ENCODE measurements at places on chromosomes 6 and 20.

DNA sequence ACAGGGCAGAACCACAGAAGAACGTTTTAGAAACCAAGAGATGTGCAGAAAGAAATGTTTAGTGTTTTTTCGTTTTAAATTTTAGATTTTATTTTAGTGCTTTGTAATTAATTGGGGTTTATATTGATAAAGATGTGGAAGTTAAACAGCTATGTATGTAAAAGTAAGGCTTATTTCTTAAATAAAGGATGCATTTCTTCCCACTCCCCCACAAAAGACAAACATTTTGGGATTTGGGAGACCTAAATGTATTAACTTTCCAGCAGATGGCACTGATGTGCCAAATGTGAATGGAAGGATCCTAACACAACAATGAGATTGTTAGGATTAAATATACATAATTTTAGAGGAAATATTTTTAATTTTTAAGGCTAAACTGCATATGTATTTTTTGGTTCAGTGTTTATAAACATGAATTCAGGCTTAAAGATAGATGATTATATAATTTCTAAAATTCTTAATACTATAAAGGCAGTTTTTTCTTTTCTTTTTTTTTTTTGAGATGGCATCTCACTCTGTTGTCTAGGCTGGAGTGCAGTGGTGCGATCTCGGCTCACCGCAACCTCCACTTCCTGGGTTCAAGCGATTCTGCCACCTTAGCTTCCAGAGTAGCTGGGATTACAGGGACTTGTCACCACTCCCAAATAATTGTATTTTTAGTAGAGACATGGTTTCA lies 12.0 kb downstream of the PFDN4 start:
- DNase-seq: no peak

DNA sequence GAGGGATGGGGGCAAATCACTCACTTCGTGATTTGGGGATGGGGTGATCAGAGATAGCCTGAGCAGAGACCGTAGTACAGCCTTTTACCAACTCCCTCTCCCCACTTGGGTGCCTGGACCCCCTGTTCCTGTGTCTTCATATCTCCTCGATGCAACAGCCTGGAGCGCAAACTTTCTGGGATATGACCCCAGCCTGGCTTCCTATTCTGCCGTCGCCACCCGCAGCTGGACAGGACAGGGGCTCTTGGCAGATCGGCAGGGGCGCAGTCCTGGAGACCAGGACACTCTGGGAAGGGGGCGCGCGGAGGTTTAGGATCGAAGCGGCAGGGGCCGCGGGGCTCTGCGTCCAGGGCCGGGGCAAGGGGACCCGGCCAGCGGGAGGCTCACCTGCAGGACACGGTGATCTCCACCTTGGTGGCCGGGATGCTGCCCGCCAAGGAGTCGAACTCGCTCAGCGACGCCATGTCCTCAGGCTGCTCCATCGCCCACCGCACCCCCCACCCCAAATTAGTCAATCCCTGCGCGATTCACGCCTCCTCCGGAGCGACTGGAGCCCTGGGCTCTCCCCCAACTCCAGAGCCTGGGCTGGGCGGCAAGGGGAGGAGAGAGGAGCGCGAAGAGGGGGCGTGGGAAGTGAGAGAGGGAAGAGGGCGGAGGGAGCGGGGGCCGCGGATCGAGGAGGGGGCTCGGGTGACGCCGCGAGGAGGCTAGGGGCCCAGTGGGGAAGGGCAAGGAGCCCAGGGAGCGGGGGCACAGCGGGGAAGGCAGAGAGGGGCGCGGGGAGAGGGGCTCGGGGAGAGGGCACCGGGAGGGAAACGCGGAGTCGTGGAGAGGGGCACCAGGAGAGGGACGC lies at the start of gene CPNE5:
CPNE5 (minus strand) TSS at position 549 of the 853 bp plus-strand sequence; CDS start at position 482, 67 bp downstream.
- DNase-seq: no peak

- DNase-seq: no peak
These were observed 916 bp downstream of the SOX18 start for GRCh38 chr20:64048402-64049044.

- no peak for DNase-seq
These were observed 43.3 kb downstream of the VAPB start for GRCh38 chr20:58432186-58432954.

DNA sequence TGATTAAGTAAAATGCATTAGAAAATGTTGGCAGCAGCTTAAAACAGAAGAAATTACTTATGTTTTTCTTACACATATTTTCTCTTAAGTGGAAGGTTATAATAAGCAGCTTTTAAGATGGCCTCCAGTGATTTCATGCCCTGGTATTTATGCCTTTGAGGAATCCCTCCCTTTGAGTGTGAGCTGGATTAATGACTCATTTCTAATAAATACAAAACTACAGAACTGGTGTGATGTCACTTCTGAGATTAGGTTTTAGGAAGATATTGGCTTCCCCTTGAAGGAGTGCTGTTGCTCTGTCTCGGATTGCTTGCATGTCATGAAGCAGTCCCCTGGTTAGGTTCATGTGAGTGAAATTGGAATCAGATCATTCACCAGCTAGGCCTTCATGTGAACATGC lies 143.2 kb upstream of the EPHA7 start:
- no peak for DNase-seq

DNA sequence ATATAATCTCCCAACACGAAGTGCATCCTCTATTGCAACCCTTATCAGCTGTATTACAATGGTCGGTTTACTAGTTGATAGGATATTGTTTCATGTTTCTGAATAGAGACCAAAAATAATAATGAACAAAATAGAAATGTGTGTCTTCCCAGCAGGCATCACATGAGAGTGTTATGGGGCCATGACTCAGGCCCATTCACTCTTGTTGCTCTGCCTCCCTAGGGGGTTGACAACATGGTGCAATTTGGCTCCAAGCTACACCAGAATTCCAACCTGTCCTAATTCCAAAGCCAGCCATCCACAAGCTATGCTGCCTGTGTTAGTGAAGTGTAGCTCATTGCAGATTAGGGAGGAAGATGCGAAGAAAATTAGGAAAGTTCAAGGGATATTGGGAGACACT lies 13.1 kb upstream of the SAYSD1 start:
- DNase-seq: no peak

DNA sequence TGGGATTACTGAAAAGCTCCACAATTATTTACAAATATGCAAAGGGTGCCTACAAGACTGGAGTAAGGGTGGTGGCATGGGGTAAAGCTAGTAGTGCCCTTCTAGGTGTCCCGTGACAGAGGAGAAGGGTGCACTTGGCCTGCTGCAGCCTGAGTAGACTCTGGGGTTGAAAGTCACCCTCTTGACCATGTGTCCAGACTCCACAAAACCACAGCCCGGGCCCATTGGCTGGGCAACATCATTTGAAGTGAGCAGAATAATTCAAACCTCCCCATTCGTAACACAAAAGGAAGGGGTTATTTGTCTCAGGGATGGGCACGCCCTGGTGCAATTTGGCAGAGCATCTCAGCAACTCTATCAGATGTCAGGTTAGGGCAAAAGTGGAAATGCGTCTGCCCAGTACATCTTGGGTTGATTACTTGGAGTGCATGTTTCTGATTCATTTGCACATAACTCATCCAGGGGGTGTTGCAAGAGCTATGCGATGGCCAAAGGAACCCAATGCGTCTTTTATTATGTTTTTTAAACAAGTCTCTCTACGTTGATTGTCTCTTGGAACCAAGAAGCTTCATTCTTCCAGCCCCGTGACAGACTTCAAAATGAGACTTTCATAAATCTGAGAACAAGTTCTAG lies 56.7 kb downstream of the ISM1 start:
- no peak for DNase-seq

DNA sequence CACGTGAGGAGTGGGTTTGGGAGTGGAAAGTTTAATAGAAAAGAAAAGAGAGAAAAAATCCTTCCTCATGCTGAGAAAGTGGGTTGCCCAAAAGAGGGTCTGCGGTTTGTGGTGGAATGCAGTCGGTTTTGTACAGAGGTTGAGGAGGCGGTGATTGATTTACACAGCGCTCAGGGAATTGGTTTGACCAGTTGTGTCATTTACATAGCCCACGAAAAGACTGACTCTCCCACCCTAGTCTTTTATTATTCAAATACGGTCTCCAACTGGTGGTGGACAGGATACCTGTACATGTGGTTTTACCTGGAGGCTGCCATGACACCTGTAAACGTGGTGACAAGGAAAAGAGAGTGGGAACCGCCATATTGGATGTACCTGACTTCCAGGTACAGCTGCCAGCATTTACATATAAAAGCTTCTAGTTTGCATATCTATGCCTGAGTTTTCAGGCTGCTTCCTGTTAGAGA lies 42.1 kb downstream of the HLA-DPB1 start:
- no peak for DNase-seq

GRCh38 chr20:23133560-23133998 lies 47.5 kb upstream of the CD93 start:
- peak; percentile 9 for DNase-seq

DNA sequence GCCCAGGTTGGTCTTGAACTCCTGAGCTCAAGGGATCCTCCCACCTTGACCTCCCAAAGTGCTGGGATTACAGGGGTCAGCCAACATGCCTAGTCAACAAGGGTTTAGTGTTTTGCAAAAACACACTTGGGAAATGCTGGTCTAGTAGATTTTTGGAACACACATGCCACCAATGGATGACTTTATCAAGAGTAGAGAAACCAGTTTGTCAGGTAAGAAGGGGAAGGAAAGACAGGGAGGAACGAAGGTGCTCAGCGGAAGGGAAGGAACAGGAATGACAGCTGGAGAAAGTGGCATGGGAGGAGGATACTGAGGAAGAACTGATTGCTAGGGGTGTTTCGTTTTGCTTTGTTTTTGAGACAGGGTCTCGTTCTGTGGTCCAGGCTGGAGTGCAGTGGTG lies 15.6 kb upstream of the SEC63 start:
- DNase-seq: no peak

- DNase-seq: no peak
These were observed 58.3 kb upstream of the TMEM181 start for GRCh38 chr6:158501360-158502262.

DNA sequence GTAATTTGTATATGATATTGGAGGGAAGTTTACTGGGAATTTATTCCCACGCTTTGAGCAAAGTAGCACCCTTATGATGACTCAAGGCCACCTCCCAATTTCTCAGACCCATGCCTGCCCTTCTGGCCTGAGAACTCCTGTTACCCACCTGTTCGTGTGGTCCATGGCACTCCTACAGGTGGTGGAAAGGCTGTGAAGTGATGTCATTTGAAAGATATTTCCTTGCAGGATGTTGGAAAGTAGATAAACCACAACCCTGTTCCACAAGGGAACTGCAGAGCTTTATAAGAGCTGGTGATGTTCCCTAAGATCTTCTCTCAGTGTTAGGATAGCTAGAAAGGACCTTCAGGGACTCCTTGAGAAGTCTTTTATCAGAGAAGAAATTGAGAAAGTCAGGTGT lies 70.5 kb downstream of the ADGRG6 start:
- DNase-seq: no peak

DNA sequence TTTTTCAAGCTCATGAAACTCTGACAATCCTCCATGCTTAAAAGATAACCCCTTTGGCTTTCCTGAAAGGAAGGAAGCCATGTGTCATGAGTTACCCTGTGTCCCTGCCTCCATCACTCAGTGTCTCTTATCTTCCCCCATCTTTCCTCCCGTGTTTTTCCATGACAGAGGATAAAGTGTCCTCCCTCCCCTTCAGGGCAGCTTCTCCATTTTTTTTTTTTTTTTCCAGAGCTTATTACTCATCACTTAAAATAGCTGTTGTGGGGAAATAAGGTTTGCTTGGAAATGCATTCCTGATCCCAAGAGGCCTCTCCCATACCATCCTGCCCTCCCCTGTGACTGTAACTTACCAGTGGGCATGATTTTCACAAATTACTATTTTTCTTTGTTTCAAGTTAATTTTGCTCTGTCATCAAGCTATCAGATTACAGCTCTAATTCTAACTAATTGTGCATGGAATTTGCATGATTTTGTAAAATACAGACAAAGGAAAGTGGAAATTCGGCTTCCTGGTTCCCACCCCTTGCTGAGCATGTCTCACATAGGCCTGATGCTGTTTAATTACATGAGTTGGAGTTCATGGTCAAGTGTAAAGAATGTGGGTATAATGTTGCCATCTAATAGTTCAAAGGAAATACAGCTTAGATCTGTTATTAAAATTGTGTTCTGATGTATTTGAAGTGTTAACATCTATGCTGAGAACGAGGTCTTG lies 614.5 kb upstream of the FLRT3 start:
- no peak for DNase-seq

- DNase-seq: no peak
These were observed 109.1 kb downstream of the PRDM1 start for GRCh38 chr6:106194949-106195921.

DNA sequence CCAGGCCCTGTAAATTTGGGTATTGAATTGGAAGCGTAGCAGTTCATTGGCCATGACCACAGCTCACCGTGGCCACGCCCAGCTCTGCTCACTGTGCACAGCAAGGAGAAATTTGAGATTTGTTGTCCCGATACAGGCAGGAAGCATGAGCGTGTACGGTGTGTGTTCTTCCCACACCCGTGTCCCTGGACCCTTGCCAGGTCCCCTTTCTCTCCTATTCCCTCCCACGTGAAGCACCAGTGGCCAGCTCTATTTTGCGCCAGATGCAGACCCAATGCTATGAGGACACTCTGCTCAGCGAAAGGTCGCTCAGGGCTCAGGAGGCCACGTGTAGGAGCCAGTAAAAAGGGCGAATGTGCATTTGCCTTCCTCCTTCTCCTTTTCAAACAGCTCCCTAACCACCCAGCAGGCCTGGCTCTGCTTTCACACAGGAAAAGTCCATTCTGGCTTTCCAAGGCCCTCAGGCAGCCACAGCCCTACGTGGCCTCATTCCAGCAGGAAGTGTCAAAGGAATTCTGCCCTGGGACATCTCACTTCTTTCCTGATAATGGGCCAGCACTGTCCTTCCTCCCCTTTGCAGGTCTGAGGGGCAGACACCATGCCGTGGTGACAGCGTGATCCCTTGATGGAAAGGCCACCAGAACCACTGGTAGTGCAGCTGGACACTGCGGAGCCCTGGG lies 499.2 kb upstream of the CDH4 start:
- DNase-seq: no peak

DNA sequence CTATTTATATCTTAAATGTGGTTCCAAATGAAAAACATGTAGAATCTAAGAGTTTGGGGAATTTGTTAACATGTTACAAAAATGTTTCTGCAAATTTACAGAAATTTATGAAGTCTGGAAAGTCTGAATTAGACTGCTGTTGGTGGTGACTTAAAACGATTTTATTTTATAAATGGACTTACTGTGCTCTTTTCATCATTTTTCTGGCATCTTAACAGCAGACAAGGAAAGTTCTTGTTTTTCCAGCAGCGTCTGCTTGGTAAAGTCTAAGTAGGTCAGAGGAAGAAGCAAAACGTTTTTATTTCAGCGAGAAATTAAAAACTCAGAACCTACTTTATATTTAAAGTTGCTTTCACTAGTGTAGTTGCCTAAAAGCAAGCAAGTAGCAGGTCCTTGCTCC lies 48.6 kb upstream of the COL9A1 start:
- DNase-seq: no peak

- DNase-seq: no peak
These were observed 35.5 kb upstream of the BMP2 start for GRCh38 chr20:6732001-6732447.

GRCh38 chr6:113755449-113756289 lies 101.5 kb upstream of the MARCKS start:
- DNase-seq: no peak

All from aorta (tissue), 5 donors.